ENCODE measurements at places on chromosomes 7 and 10.

DNA sequence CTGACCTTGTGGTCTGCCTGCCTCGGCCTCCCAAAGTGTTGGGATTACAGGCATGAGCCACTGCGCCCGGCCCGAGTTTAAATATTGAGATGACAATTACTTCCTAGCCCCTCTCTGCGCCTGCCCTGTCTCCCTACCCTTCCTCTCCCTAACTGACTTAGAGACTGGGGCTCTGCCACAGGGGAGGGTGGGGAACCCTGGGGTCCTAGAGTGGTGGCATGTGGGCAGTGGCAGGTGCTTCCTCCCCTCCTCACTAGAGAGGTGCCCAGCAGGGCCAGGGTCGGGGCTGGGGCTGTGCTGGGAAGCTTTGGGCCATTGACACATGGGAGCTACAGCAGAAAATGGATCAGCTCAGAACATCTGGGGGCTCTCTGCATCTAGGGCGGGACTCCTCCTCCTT is 7.0 kb upstream of the ACHE start:
- no peak for DNase-seq

GRCh38 chr10:70341016-70341415 is 41.4 kb downstream of the LRRC20 start:
- DNase-seq, result no peak

DNA sequence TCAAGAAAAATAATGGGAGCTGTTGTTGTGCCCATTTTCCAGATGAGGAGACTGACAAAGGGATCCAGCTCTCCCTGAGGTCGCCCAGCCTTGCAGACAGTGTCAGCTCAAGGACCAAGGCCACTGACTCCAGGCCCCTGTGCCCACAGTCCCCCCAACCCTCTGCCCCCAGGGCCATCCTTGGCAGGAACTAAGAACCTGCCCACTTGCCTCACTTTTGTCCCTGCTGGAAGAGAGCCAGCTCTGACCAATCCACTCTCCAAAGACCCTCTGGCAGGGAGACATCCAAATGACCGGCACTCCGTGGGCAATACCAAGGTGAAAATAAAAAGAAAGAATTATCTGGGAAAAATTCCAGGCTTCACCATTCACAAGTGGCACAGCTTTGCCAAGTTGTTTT is 101.3 kb downstream of the TCERG1L start:
- DNase-seq, result no peak

- DNase-seq, result no peak
Observed at GRCh38 chr7:77293046-77293445, 93.4 kb upstream of the FGL2 start.

DNA sequence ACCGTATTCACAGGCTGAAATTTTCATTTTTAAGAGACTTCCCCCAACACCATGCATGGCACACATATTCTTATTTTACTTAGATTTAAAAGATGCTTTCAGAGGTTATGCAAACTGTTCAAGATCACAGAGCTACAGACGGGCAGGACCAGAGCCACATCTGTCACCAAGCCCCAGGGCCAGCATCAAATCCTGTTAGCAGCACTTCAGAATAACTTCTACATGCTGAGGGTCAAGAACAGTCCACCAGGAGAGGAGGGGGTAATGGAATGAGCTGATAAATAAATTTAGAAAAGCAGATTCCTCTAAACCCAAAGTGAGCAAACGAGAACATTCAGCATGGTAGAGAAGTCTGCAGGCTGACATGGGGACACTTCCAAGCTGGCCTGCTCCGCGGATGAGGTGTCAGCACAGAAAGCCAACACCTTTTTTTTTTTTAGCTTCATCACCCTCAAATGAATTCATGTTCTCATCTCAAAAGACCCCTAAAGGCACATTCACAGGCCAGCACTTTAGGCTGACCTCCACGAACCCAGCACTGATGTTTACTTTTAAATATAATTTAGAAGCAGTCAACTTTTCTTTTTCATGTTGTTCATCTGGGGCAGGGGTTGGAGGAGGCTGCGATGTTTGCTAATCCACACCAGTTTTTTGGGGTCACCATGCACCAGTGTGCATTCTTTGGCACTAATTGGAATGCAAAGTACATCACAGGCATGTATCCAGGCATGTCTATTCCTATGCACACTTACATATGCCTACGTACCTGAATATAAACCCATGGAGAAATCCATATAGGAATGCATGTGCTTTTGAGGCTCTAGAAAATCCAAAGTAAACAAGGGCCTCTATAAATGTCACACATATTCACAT is 249.0 kb downstream of the TNS3 start:
- DNase-seq, result no peak

DNA sequence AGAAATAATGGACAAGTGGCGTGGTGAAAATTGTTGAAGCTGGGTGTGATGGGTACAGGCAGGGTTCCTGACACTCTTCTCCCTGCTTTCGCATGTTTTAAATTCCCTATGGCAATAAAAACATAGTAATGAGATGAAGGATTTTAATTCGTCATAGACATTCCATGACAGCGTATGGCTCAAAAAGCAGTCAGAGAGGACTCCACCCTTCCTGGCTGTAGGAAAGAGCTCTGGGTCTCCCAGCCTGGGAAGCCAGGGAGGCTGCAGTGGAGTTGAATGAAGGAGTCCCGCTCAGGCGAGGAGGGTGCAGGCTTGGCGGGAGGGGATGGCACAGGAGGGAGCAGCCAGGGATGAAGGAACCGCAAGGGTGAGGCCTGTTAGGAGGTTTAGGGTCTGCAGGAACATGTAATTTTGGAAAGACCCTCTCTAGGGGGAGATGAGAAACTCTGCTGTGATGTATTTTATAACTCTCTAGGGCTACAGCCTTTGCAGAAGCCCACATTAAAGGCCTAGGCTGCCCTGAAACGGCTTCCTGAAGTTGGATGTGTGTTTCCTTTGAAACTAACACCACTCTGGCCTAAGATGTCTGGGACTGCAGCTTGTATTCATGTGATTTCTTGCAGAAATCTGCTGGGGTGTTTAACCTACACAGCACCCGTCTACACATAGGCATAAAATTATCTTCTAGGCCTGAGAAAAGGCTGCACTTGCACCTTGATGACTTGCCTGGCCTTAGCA is 7.6 kb upstream of the LARP4B start:
- DNase-seq, result peak; percentile 27

- no peak for DNase-seq
Observed at GRCh38 chr7:129188372-129188891, at the start of gene SMO. Gene SMO (plus strand): TSS chr7:129188633. CDS start chr7:129189152, 519 bp downstream.
